ENCODE measurements at places on chromosomes 3 and 15.

- no peak for DNase-seq
These were observed 115.0 kb upstream of the LRIG1 start for GRCh38 chr3:66615643-66616301.

GRCh38 chr3:32888739-32889138 lies 62.7 kb upstream of the CCR4 start:
- DNase-seq, result no peak

GRCh38 chr3:141556034-141556433 lies 69.2 kb downstream of the RASA2 start:
- DNase-seq, result peak; percentile 74

DNA sequence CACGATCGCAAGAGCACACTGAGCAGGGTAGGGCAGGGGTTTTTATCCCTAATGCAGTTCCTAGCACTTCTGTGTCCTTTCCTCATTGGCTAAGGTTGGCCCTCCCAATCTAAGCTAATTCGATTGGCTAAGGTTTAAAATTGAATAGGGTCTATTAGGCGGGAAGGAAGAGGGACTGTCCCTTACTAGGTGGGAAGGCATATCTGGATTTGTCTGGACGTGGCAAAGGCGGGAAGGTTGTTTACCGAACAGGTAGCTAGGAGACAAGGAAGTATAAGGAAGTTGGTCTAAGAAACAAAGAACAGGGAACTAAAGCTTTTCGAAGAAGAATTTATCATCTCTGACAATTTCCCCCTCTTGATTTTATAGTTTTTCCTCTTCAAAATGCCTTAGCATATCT lies 24.8 kb upstream of the ATG7 start:
- no peak for DNase-seq

DNA sequence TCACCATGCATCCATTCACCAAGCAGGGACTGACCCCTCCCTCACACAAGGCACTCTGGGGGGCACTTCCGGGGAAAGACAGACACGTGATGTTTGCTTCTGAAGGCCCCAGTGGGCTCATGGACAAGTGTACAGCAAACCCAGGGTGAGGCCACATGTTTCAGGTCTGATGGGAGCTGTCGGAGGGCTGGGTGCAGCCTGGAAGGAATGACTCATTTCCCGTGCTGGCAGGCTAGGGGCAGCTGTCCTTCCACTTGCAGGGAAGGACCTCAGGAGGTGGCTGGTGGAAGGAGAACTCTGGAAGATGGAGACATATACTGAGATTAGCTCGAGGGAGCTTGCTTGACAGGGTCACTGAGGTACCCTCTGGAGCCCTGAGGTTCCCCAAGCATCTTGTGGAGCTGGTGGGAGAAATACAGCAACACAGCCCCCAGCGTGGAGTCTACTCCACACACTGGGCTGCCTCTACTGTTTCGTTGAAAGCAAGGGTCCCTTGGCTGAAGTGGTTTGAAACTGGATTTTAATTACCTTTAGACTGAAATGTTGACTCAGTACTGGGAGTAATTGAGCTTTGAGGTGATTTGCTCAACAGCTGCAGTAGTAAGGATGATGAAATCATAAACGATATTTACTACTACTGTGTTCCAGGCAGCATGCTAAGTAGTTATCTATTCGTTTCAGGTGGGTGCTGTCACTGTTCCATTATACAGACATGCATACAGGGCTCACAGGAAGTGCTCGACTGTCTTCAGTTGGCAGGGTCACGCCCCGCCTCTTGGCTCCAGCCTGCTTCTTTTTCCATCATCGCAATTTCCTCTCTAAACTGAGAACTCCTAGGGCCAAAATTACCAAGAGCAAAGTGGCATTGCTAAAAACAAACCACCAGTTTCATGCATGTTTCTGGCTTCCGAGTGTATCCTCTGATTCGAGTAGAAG lies 230.4 kb downstream of the ADAMTS17 start:
- peak; percentile 89 for DNase-seq

- DNase-seq, result no peak
These were observed 12.9 kb downstream of the CELF6 start for GRCh38 chr15:72307026-72307425.

DNA sequence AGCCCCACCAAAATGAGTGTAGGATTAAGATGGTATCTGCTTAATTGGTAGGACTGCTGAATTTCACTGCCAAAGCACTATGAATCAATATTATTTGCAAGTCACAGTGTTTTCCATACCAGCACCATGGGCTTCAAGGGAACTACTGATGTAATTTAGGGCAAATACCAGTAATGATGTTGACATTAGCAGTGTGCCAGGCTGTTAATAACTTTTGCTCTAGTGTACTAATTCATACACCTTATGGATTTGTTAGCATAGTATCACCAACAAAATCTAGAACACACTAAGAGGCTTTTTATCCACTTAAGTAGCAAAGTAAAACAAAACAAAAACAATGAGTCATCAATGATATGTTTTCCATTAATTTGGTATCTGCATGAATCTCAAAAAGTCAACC lies 888.2 kb downstream of the CADM2 start:
- DNase-seq, result no peak

GRCh38 chr3:183100376-183100775 lies 1.1 kb upstream of the MCCC1 start:
- peak; percentile 20 for DNase-seq

GRCh38 chr15:30872341-30872748 lies 31.4 kb upstream of the FAN1 start:
- peak; percentile 35 for DNase-seq

DNA sequence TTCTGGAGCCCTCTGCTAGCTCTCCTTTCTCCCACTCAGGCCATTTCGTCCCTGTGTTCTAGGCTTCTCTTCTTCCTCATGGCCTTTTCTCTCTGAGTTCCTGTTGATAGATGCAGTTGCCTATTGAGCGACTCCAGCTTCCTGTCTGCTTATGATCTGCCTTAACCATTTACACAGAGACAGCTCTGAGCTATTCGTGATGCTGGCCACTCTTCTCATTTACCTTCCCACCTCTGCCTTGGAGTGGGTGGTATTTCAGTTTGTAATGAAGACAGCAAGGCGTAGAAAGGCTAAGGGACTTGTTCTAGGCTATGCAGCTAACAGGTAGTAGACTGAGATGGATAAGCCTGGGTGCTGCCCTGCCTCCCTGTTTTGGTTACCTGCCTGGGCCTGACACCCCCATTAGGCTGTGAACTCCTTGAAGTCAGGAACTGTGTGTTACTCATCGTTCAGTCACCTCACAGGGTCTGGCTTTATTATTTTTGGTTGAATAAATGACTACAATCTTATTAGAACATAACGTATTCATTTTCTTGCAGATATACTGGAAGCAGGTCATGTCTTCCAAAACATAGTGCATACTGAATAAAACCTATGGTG lies 12.6 kb upstream of the ZBTB47 start:
- DNase-seq, result no peak

DNA sequence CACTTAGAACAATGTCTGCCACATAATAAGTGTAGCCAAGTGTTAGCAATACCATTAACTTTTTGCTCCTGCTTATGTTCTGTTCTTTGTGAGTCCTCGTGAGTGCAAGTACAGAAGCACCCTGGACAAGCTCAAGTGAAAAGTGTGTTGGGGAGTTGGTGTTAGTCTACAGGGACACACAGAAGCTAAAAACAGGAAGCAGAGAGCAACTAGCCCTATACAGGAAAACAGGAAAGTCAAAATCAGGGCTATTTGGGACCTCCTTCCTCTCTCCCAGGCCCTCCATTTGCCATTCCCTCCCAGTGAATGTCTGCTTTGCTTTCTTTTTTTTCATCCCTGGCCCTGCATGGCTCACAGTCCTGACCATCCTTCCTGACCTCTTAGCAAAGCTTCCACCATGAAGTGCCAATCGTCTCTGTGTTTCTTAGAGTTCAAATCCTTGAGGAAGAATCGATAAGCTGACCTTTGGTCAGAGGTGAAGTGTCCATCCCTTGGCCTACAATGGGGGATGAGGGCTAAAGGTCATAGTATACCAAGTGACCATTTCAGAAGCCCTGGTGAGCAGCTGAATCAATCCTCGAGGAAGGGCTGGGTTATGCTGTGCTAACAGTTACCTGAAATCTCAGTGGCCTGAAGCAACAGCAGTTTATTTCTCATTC lies 328.2 kb downstream of the SHQ1 start:
- no peak for DNase-seq

DNA sequence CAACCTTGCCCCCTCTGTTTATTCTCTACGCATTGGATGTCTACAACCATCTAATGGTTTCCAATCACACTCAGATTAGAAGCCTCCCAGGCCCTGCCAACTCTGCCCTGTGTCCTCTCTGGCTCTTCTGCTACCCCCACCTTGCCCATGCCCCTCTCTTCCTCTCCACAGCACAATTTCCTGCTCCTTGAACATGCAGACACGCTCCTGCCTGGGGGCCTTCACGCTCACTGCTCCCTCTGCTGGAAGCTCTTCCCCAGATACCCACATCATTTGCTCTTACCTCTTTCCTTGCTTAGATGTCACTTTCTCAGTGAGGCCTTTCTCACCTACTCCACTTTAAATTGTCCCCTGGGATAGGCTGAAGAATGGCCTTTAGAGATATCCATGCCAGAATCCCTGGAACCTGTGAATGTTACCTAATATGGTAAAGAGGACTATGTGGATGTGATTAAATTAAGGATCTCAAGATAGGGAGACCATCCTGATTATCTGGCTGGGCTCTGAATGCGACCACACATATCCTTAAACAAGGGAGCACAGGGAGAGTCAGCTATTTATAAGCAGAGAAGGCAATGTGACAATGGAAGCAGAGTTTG lies 9.9 kb downstream of the KY start:
- peak; percentile 68 for DNase-seq

DNA sequence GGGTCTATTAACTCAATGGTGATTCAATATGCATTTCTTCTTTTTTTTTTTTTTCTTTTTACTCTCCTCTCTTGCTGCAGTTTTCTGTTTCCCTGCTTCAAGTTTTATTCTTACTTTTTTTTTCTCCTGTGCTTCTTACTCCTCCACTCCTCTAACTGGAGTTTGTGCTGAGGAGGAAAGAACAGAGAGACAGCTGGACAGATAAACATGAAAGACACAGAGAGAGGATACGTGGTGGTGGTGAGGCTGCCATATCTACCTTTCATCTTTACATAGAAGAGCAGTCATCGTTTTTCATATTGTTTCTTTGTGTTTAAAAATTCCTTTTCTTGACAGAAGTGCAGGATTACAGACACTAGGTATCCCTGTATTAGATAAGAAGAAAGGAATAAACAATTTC lies 262.8 kb downstream of the OTOL1 start:
- DNase-seq, result no peak

DNA sequence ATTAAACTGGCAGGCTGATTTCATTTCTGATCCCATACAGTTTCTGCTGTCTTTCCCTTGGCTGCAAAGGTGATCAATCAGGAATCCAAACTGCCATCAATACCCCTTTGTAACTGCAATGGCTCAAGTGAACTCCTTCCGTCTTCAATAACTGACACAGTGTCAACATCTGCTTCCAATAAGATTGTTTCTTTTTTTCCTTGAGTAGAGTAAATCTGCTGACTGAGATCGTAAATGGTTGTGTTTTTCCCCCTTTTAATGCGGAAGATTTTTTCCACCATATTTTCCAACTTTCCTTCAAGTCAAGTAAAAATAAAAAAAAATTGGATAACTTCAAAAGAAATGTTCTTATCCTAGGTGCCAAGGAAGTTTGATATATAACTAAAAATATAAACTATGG lies 48.7 kb downstream of the VGLL3 start:
- no peak for DNase-seq

- DNase-seq, result no peak
These were observed 7.5 kb upstream of the CADPS start for GRCh38 chr3:62882676-62883200.

DNA sequence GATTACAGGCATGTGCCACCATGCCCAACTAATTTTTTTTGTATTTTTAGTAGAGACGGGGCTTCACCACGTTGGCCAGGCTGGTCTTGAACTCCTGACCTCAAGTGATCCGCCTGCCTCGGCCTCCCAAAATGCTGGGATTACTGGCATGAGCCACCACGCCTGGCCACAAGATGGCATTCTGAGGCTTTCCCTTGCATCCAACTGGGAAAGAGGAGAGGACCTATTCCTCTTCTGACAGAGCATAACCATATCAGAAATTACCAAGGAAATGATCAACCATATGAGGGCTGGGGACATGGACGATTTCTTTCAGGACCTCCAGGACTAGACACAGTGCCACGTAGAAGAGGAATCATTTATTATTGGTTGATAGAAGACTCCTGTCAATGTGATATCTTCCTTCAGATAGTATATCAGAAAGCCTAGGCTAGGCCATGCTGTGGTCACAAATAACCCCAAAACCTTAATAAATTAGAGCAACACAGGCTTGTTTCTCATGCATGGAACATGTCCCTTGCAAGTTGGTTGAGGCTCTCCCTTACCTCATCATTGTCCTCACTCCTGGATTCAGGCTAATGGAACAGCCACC lies 372.3 kb upstream of the IL12A start:
- DNase-seq, result peak; percentile 73

GRCh38 chr3:65811892-65812291 lies 226.8 kb downstream of the MAGI1 start:
- DNase-seq, result no peak

DNA sequence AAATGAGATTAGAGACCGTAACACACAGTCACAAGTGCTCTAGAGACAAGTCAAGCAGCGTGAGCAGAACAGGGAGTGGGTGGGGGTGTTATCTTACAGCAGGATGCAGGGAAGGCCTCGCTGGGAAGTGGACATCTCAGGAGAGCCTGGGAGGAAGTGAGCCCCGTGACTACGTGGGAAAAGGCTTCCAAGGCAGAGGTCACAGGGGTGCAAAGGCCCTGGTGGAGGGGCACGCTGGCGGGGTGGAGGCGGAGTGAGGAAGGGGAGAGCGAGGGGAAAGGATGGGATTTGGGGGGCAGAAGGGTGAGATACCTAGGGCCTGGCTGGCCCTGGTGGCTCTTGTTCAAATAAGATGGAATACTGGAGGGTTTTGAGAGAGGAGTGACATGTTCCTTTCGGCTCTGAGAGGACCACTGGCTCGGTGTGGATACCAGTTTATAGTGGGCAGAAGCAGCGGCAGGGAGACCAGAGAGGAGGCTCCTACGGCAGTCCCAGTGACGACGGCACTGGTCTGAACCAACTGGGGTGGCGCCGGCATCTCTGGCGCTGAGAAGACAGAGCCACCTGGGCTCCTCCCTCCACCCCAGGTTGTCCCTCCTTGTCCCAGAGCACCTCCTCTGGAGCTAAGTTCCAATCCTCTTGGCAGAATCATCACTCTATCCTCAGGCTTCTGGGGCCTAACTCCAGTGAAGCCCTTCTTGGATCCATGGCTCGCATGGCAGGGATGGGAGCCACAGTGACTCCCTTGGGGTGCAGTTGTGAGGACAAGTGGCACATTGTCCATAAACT lies 266.2 kb upstream of the LYSMD4 start:
- no peak for DNase-seq

DNA sequence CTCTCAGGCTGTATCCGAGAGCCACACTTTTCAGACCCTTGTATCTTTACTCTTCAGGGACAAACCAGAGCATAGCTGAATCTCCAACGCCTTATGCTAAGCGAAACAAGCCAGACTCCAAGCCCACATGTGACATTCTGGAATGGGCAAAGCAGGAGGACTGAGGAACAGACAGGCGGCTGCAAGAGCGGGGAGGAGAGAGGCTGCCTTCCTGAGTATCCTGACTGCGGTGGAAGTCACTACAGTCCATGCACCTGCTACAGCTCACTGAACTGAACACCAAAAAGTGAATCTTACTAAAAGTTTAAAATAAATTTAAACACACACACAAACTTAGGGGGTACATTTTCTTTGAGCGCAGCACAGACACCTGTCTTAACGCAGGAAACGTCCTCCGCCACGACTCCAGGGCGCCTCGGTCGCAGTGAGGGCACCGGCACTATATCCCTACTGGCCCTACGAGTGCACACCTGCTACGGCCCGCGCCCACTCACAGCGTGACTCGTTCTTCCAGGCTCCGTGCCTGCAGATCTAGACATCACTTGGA lies 1.4 kb downstream of the CYFIP1 start:
- DNase-seq, result no peak
